Fibroblast of lung (primary cell): ENCODE measurements at places on chromosomes 6 and 20. TPM values are rescaled to one million over a fixed set of nuclear protein-coding genes. Genes with fewer than 3 reads are reported as not detected.

SGK2 gene
- 0.05 TPM in 1 of 2 replicates, not detected in the other for polyA plus RNA-seq

ZSCAN23 gene
- 1.1 and 3.8 TPM in 2 replicates for polyA plus RNA-seq

KCNK16 gene
- polyA plus RNA-seq: not detected in 2 replicates

B3GAT2 gene
- polyA plus RNA-seq: not detected in 2 replicates

NKX2-4 gene
- not detected in 2 replicates for polyA plus RNA-seq

TRIM10 gene
- not detected in 2 replicates for polyA plus RNA-seq

PACSIN1 gene
- 0.02 TPM in 1 of 2 replicates, not detected in the other for polyA plus RNA-seq

CGA gene
- 0.09 and 0.18 TPM in 2 replicates for polyA plus RNA-seq

IRF4 gene
- polyA plus RNA-seq: 0.01 and 0.02 TPM in 2 replicates

COL19A1 gene
- polyA plus RNA-seq: 0.01 TPM in 1 of 2 replicates, not detected in the other

EYA2 gene
- polyA plus RNA-seq: 0.37 and 1.1 TPM in 2 replicates

RAB5IF gene
- polyA plus RNA-seq: 104 and 114 TPM in 2 replicates

DUSP15 gene
- 0.14 TPM in 1 of 2 replicates, not detected in the other for polyA plus RNA-seq

POLR1C gene
- polyA plus RNA-seq: 39.7 and 55.2 TPM in 2 replicates

TRPC4AP gene
- 86.7 and 89.7 TPM in 2 replicates for polyA plus RNA-seq

TNFRSF6B gene
- 3.8 and 5.7 TPM in 2 replicates for polyA plus RNA-seq

SAMD10 gene
- polyA plus RNA-seq: 0.37 and 0.86 TPM in 2 replicates

TREML2 gene
- polyA plus RNA-seq: not detected in 2 replicates

PTCRA gene
- not detected in 2 replicates for polyA plus RNA-seq
